ENCODE measurements at places on chromosomes 5 and 9. TPM values are rescaled to one million over a fixed set of nuclear protein-coding genes. Genes with fewer than 3 reads are reported as not detected.

MLANA gene
- not detected for polyA plus RNA-seq

GGTA1 gene
- polyA plus RNA-seq = 6.2 TPM

GRCh38 chr5:59003124-59003523, 420.2 kb downstream of the RAB3C start:
- no peak for DNase-seq

- DNase-seq = no peak
Observed at GRCh38 chr9:21833090-21833801, 30.8 kb downstream of the MTAP start.

DNA sequence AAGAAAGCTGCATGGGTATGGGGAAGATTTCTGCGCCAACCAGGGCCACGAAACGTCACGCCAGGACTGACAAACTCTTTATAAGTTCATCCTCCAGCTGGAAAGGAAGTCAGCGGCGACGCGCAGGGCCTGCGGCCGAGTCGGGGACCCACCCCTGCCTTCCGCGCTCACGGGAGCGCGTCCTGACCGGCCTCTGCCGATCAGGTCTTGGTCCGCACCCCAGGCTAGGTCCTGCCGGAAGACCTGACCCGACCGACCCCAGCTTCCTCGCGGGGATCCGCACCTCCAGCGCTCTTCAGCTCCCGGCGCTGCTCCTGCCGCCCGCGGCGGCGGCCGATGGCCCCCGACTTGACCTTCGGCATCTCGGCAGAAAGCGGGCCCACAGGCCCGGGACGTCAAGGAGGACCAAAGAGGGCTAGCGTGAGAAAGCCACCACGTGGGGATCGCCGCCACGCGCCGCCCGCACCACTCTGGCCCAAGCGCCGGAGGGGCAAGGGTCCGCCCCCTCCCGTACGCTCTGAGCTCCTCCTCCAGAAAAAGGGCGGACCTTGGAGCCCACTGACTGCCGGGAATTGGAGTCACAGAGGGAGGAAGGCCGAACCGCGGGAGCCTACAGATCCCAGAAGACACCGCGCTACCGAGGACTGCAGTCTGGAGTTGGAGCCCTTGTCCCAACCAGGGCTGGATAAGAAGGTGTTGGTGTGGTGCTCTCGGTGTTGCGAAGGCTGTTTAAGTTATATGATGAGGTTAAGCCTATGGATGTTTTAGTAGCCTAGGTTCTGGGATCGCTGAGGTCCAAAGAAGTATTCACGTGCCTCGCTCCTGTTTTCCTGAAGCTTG, at the start of gene DIMT1:
TSS of gene DIMT1 (minus strand) at position 495 of the 840 bp plus-strand sequence. CDS start at position 362, 133 bp downstream.
- DNase-seq = peak; percentile 98

DNA sequence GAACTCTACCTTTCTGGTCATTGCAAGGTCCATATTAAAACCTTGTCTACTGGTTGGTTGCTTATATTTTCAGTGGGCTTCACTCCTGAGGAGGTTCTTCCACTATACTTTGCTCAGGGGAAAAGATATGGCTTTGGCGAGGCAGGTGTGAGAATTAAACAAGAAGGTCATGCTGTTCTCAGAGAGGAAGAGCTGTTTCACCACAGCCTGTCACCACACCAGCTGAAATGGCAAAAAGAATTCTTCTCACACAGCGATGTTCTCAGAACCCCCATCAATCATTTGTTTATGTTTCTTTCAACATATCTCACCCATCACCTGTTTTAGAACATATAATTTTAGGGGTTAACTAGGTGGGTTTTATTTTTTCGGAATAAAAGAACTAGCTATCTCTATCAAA, 38.6 kb downstream of the CAPSL start:
- DNase-seq = no peak

- DNase-seq = no peak
Observed at GRCh38 chr5:68332080-68332451, 116.5 kb downstream of the PIK3R1 start.

- no peak for DNase-seq
Observed at GRCh38 chr5:33212900-33213299, 227.9 kb upstream of the TARS1 start.

- DNase-seq = no peak
Observed at GRCh38 chr5:173780235-173781234, 107.6 kb upstream of the CPEB4 start.

DNA sequence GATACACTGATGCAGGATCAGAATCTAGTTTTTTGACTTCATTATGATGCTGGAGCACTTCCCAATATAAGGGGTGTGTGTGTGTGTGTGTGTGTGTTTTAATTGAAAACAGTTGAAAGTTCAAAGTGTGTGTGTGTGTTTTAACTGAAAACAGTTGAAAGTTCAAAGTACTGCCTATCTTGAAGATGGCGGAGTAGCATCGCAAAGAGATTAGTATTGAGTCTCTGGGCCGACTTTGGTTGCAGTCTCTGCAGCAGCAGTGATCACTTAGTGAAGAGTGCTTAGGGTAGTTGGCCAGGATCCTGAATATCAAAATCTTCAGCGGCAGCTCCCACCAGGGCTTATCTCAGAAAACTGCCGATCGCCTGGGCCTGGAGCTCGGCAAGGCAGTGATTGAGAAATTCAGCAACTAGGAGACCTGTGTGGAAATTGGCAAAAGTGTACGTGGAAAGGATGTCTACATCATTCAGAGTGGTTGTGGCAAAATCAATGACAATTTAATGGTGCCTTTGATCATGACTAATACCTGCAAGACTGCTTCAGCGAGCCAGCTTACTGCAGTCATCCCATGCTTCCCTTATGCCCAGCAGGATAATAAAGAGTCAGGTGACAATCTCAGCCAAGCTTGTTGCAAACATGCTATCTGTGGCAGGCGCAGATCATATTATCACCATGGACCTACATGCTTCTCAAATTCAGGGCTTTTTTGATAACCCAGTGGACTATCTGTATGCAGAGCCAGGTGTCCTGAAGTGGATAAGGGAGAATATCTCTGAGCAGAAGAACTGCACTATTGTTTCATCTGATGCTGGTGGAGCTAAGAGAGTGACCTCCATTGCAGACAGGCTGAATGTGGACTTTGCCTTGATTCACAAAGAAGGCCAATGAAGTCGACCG, 7.3 kb upstream of the SCAI start:
- no peak for DNase-seq

DNA sequence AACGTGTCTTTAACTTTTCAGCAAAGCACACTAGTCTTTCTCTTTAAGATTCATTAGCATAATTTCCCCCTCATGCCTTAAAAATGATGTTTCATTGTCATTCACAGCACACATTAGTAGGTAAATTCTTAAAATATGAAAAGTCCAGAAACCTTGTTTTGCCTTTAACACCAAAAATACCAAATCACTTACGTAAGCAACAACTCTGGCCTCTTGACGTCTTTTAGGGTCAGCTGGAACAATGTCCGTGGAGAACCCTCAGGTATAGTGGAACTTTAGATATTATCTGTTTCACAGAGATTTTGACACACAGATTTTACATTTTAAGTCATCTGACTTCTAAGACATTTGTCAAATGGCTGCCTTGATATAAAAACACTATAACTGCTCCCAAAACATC, 30.9 kb downstream of the LNPEP start:
- no peak for DNase-seq

GRCh38 chr5:171736976-171737891, 48.4 kb upstream of the SMIM23 start:
- peak; percentile 68 for DNase-seq

DNA sequence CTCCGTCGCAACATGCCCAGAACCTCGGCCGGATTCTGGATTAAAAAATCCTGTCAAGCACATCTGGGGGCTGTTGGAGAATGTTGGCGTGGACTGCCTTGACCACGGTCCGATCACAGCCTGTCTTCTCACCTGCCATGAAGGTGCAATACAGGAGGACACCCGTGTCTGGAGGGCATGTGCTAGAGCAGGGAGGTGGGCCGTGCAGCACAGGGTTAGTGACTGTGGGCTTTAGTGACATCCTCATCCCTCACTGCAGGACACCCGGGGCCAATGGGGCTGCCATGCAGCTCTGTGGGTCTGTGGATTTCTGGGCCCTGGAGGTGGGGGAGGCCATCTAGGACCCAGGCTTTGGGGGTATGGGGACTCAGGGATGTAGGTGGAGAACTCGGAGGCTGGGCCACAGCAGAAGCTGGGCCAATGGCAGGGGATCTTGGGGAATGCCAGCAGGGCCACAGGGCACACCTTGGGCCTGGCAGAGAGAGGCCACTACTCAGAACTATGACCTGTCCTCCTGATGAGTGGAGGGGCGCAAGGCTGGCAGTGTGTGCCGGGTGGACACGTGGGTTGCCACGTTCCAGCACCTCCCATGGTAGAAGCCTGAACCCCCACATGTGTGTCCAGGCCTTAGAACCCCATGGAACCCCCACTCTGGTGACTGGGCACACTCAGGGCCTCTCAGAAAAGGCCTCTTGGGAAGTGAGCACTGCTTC, 23.3 kb downstream of the ZDHHC11B start:
- no peak for DNase-seq

- DNase-seq = no peak
Observed at GRCh38 chr9:77982581-77983319, 48.9 kb downstream of the GNAQ start.

DNA sequence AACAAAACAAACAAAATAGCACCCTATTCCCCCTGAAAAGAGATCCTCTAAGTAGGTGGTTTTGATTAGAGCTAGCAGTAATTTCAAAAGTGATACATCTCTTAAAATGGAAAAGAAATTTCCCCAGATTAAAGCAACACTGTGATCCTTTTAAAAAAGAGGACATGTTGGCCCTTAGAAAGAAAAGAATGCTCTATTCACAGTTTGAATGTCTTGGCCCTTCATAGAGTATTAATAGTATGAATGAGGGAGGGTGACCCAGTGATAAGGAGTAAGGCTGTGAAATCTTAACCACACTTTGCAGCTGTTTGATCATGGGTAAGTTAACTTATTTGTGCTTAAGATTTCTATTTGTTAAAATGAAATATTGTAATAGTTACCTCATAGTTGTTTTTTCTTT, 467.7 kb upstream of the MEF2C start:
- DNase-seq = no peak

- no peak for DNase-seq
Observed at GRCh38 chr9:16131264-16131663, 578.4 kb downstream of the CCDC171 start.

GRCh38 chr5:83044926-83045325, 32.3 kb downstream of the TMEM167A start:
- no peak for DNase-seq
